Sciatic nerve (tissue), 2 donors: ENCODE measurements at places on chromosomes 5 and 9.
A peak's percentile ranks its signal among the peaks of the same experiment; 100 is the strongest.

- no peak for DNase-seq
Measured at GRCh38 chr9:129349665-129349947, 171.5 kb upstream of the IER5L start.

DNA sequence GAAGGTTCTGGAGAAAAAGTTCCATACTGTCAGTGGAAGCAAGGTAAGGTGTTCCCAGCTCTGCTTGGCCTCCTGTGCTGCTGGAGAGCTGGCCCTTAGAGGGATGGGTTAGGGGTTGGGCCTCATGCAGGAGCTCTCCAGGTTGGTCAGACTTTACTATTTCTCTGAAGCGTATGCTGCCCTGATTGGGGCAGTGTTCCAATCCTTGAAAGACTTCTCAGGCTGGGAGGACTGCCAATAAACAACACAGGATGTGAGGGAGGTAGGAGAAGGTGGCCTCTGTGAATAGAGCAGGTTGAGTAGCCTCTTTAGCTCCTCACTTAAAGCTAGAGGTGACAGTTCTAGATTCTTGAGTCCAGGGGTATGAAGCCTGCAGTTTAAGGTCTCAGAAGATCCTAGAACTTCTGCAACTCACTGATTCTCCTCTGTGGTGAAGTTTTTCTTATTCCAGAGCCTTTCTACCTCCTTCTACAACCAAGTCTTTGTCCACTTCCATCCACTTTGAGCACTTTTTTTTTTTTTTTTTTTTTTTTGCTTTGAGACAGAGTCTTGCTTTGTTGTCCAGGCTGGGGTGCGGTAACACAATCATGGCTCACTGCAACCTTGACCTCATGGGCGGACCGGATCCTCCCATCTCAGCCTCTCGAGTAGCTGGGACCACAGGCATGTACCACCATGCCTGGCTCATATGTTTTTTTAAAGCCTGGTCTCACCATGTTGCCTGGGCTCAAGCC, 3.0 kb downstream of the HNRNPAB start:
- DNase-seq: no peak

- DNase-seq: peak; percentile 61
Measured at GRCh38 chr5:90932052-90932699, 373.6 kb downstream of the ADGRV1 start.

DNA sequence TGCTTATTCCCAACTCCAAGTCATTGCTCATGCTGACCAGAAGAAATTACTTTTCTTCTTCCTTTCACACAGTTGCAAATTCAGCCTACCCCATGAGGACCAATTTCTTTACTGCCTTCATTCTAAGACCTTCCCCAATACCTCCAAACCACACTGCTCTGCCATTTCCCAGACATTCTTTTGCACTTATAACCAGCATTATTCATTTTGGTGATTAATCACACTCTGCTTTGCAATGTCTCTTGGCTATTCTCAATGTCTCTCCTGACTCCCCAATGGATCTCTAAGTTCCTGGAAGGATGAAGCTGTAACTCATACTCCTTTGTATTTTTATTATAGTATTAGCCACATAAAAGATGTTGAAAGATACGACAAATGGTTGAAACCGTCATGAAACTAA, 105.7 kb upstream of the RANBP3L start:
- DNase-seq: no peak

DNA sequence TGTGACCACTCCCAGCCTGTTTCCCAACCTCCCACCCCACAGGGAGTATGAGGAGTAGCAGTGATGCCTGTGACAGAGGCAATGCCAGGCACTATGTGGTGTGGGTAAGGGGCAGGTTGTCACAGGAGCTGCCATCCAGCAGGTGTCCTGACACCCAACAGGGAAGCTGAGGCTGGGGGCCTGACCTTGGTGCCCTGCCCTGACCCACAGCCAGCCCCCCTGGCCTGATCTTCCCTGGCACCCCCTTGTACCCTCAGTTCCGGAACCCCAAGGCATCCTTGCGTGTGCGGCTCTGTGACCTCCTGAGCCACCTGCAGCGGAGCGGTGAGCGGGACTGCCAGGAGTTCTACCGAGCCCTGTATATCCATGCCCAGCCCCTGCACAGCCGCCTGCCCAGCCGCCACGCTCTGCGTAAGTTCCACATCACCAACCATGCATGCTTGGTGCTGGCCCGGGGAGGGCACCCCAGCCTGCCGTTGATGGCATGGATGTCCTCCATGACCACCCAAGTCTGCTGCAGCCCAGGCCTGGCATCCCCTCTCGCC, 14.4 kb downstream of the CARD19 start:
- peak; percentile 58 for DNase-seq

DNA sequence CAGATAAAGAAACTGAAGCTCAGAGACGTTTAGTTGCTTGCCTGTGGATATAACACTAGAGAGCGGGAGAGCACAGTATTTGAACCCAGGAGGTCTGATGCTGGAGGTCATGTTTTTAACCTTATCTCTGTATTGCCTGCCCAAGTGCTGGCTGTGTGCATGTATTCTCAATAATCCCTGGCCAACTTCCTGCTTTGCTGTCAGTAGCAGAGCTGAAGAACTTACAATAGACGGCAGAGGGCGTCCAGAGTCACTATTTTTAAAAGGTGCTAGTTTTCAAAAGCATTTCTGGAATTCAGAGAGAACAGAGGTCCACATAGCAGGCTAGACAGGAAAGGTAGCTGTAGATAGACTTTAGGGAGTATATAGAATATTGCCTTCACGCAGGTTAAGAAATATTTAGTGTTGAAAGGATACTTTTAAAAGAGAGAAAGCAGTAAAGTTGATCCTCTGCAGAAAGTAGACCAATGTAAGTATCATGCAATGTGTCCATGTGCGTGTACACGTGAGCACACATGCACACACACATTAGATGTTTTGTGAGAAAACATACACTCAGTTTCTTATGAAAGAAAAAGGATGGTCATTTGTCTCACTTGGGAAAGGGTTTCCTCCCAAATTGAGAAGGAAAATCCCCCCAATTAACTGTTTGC, 46.3 kb downstream of the PTCD2 start:
- peak; percentile 80 for DNase-seq

DNA sequence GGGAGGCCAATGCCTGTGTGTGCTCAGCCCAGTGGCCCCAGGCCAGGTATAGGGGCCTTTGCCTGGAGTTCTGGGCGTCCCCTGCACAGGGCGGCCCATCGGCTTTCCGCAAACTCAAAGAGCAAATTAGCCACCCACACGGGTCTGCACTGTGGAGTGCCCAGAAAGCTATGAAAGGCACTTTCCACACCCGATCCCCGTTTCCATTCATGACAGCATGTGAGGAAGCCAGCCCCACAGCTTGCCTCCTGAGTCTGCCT, 5.2 kb downstream of the DBH start:
- no peak for DNase-seq

DNA sequence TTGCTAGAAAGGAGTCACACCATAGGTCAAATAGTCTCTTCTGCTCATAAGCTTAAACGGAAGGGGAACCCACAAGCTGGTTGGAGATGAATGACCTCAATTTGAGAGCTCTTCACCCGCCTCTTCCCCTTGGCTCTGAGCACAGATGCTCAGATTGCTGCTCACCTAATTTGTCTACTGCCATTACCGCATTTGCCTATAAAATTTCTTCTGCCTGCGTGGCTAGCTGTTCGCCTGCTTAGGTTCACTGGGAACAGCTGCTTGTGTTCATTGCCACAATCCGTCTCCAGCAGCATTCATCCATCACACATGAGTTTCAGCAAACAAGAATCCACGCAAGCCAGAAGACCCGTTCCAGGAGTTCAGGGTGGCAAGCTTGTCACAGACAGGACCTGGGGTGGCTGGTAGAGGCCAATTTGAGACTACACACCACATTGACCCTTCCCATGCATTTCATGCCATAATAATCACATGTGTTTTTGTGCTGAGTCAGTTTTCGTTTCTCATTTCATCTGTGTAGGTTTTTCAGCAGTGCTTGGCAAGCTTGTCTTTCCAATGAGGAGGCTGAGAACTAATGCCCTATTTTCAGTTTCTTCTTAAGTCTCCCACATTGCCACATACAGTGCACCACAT, 50.2 kb upstream of the DNAH5 start:
- DNase-seq: no peak

- no peak for DNase-seq
Measured at GRCh38 chr9:6000955-6001354, 14.5 kb downstream of the RANBP6 start.

DNA sequence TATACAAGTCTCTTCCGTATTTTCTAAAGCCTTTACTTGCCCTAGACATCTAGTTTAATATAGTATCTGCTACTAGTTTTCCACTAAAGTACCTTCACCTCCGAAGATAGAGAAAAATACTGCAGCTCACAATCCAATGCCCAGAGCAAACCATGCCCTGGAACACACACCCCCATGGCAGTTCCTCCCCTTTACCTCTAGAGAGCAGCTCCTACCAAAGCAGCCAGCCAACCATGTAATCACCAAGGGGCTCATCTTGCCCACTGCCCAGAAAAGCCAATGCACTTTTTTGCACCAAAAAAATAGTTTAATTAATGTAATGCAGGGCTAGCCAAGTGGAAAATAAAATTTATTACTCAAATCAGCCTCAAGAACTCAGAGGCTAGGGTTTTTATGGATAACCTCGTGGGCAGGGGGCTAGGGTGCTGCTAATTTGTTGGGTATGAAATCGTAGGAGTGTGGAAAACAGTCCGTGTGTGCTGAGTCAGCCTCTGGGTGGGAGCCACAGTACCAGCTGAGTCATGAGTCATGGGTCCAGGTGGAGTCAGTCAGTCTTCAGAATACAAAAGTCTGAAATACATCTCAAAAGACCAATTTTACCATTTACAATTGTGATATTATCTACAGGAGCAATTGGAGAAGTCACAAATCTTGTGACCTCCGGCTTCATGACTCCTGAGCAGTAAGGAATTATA, 120.1 kb upstream of the ACO1 start:
- DNase-seq: no peak

- DNase-seq: no peak
Measured at GRCh38 chr5:35233601-35234000, 3.3 kb upstream of the PRLR start.

DNA sequence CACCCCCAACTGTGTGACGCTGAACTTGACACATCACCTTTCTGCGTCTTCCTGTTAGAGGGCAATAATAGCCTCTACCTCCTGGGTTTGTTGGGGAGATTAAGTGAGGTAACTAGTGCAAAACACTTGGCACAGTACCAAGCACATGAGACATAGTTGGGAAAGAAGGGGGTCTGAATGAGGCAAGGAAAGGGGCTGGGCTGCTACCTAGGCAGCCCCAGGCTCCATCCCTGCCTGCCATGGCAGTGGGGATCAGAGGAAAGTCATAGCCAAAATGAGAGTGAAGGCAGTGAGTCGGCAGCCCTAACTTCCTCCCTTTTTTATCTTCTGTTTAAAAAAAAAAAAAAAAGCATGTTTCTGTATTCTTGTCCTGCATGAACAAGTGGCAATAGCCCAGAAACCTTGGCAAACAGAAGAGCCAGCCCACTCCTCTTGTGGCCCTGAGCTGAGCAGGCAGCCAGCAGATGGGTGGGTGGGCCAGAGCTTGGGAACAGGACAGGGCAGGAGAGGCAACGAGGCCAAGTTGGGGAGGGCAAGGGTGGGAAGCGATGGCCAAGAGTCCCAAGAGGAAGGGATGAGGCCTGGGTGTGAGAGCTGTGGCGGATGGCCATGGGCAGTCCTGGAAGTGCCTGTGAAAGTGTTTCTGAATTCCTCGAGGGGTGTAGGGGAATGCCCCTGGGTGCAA, 11.4 kb downstream of the CAMK2A start:
- no peak for DNase-seq

DNA sequence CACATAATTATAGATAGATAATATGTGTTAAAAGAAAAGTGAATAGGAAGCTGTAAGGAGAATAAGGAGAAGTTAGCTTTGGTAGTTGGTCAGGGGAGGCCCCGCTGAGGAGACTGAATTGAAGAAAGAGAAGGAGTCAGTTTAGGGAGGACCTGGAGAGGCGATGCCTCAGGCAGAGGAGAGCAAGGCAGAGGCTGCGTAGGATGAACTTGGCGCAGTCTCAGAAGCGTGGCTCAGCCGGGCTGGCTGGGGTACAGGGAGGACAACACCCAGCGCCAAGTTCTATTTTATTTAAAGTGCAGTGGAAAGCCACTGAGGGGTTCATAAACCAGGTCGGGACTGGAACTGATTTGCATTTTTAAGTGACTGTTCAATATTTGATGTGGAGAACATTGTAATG, 68.5 kb downstream of the PTCD2 start:
- DNase-seq: no peak

- DNase-seq: no peak
Measured at GRCh38 chr9:14593406-14593805, 99.8 kb downstream of the ZDHHC21 start.

GRCh38 chr9:23611869-23612268, 214.2 kb downstream of the ELAVL2 start:
- no peak for DNase-seq

DNA sequence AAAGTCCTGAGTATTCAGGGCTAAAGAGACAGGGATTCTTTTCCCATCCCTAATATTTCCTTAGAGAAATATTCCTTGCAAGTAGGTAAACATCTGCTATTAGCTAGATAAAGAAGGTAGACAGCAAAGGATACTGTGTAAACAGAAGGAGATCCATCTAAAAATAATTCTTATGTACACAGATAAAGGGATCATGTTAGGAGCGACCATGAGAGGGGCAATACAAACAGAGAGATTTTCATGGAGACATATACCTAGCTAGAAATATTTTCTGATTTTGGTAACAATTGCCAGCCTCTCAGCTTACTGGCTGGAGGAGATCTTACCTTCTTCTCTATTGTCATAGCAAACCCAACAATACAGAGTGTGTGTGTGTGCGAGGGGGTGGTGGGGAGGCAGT, 184.6 kb upstream of the DMAC1 start:
- DNase-seq: no peak

- no peak for DNase-seq
Measured at GRCh38 chr9:18982262-18982620, 50.8 kb downstream of the SAXO1 start.

GRCh38 chr9:14156046-14156445, 157.9 kb downstream of the NFIB start:
- no peak for DNase-seq

- no peak for DNase-seq
Measured at GRCh38 chr5:43045236-43045635, 5.1 kb upstream of the ANXA2R start.

DNA sequence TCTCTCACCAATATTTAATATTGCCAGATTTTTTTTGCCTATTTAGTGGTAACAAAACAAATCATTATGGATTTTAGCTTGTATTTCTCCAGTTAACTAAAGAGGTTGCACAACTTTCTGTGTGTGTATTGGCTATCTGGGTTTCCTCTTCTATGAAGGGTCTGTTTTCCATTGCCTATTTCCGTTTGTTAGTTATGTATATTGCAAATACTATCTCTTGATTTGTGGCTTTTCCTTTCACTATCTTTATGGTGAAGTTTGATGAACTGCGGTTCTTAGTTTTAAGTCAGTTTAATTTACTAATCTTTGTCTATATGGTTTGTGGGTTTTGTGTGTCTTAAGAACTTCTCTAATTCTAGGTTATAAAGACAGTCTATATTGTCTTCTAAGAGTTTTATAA, 136.3 kb downstream of the CEP120 start:
- no peak for DNase-seq

DNA sequence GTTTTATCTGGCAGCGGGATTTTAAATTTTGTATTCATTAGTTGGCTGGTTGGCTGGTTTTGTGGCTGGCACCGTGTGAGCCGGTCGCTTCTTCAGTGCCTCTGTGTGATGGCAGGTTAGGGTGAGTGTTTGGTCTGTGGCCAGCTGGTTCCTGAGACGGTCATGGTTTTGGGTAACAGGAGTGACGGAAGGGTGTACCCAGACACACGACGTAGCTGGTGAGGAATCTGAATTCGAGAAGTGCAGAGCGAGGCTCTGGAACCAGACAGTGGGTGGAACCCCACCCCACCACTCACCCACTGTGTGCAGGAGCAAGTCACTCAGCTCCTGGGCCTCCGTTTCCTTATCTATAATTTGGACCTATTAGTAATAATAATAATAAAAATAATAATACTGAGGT, 2.7 kb downstream of the BTNL9 start:
- DNase-seq: no peak
